ENCODE measurements at places on chromosomes 1 and 21.

DNA sequence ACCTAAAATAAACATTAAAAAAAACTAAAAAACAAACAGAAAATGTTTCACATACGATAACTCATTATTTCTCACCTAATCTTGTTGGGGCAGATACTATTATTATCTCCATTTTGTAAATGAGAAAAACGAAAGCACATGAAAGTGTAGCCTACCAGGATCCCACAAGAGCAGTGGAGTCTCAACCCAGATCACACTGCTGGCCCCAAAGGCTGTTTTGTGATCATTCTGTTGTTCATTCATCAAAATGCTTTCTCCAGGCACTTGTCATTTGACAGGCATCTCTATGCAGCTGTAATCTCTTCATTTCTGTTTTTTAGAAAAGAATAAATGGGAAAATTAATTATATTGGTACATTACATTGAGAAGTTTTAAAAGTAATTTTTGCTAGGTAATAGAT lies 67.5 kb downstream of the AK5 start:
- no peak for DNase-seq

GRCh38 chr1:84823511-84823910 lies 69.5 kb downstream of the LPAR3 start:
- no peak for DNase-seq

GRCh38 chr1:150772326-150772725 lies 6.7 kb upstream of the CTSS start:
- no peak for DNase-seq

GRCh38 chr21:32532636-32533035 lies 52.7 kb downstream of the TCP10L start:
- DNase-seq: no peak

DNA sequence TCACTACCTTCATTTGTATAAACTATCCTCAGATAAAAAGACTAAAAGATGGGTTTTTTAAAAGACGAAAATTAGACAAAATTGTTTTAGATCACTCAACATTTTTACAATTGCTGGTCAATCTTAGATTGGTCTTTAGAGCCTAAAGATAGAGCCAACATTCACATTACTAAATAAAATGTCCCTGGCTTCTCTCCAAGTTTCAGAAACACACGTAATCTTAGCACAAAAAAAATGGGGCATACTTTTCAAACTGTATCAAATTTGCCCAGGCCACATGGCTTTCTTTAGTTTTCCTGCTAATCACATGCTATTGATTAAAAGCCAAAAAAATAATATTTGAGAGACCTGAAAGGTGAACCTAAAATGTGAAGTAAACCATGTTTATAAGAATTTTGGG lies 288.1 kb downstream of the DPYD start:
- no peak for DNase-seq

GRCh38 chr1:38173157-38173831 lies 126.7 kb upstream of the POU3F1 start:
- no peak for DNase-seq

DNA sequence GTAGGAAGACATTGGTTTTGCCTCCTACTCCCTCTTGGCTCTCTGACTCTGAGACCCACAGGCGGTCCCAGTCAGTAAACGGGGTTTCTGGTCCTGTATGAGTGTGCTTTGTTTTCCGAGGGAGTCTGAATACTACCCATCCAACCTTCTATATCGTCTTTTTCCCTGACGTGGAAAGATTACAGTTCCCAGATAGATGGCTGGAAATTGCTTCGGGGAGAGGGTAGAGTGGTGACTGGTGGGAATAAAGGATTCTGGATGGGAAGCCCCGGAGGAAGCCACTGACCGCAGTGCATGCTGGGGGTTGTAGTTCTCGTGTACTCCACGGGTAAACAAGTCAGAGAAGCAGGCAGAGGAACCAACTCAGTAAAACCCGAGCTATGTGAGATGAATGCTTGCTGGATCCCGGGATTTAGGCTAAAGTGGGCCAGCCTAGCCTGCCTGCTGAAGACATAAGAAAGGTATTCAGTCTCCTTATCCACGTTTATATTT lies 66.2 kb upstream of the IRF2BP2 start:
- DNase-seq: peak; percentile 67

DNA sequence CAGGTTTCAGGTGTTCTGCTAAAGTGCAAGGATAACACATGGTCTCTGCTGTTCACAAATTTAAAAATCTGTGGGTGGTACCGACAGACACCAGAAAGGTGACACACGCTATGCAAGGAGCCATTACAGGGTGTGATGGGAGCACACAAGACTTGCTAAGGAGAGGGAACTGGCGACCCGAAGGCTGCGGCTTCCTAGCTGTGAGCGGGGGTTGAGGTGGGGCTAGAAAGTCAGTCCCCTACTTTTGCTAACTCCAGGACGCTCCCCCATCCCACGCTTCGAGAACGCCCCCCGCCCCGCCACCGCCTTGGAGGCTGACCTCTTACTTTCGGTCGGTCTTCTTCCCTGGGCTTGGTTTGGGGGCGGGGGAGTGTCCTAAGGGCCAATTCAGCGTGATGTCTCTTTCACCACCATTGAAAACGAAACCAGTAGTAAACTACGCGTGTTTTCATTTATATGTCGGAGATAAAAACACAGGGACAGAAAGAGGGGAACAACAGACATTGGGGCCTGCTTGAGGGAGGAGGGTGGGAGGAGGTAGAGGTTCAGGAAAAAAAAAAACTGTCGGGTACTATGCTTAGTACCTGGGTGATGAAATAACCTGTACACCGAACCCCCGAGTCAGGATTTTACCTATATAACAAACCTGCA lies 1.1 kb downstream of the CKS1B start:
- peak; percentile 73 for DNase-seq

DNA sequence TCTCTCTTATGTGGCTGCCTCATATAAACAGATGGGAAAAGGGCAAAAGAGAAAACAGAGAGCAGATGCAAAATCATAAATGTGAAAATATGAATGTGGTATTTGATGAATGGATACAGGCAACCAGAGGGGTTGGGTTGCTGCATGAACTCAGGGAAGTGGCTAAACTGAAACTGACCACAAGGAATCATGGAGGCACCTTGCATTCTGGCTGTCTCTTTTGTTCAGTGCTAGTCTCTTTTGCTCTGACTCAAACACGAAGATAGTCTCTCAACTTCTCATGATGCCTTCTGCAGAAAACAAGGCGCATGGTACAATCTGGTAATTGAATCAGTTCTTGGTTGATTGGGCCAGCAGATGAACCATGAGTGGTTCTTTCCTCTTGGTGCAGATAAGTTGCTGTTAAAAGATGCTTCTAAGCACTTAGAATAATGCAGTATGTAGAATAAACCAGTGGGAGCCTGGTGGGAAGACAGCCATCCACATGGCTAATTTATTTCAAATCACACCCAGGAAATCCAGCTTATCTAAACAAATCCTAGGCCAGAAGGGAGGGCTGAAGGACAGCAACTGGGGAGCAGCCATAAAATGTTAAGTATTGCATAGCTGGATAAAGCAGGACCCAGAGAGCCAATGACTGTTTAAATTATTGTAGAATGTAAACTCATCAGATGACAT lies 64.2 kb downstream of the HLX start:
- DNase-seq: no peak

- DNase-seq: no peak
Measured at GRCh38 chr21:37251294-37251634, 15.9 kb downstream of the VPS26C start.

DNA sequence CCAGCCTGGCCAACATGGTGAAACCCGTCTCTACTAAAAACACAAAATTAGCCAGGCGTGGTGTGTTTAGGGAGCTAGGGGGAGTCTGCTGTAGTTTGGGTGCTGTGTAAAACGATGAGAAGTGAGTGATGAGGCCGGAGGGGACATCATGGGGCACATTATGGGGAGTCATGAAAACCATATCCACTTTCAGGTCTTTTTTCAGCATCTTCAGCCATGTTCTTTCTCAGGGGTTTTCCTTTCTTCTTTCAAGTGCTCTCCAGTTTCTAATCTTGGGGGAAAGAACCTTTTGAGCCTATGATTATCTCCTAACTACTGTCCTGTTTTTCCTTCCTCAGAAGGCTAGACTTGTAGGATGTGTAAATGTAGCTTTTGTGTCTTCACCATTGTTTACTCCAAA lies 14.4 kb downstream of the KDM4A start:
- DNase-seq: no peak

DNA sequence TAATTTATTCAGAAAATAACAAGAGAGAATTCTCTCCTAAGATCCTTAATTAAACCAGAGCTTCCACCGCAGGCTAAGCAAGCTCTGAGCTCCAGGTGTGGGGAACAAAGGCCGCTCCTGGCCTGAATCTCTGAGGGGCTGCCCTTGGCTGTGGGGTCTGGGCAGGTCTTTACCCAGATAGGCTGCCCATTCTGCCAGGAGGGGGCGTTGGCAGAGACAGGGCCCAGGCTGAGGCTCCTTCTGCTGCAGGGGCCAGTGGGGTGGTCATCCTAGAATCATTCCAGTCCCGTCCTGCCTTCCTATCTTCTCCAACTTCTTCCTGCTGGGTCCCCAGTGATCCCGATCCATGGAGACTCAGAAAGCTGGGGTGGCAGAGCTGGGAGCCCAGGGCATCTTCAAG lies 82.9 kb upstream of the POU3F1 start:
- no peak for DNase-seq

- no peak for DNase-seq
Measured at GRCh38 chr1:237197470-237198425, 155.8 kb downstream of the RYR2 start.

GRCh38 chr21:34878940-34879339 lies 170.2 kb downstream of the RUNX1 start:
- DNase-seq: no peak

GRCh38 chr1:15974855-15975254 lies 1.0 kb downstream of the ZBTB17 start:
- DNase-seq: peak; percentile 56
